ENCODE measurements at places on chromosomes 11 and 22.

- no peak for DNase-seq
Observed at GRCh38 chr11:121240650-121241303, 51.8 kb upstream of the SC5D start.

- no peak for DNase-seq
Observed at GRCh38 chr11:103594283-103594682, 442.2 kb upstream of the DDI1 start.

DNA sequence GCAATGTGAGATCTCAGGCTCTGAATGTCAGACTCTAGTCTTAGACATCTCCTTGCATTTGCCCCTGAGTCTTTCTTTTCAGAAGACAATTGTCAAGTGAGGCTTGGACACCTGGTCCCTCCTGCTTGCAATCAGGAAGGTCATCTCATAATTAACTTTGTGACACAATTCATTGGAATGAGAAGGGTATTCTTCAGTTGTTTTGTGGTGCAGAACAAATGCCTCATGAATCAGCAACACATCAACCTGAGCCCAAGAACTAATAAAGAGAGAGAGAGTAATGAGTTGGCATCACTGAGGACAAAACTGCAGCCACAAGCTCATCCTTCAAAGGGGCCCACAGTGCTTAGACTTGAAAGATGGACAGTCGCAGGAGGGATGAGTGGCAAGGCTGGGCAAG lies 375.8 kb downstream of the INSC start:
- DNase-seq, result no peak

DNA sequence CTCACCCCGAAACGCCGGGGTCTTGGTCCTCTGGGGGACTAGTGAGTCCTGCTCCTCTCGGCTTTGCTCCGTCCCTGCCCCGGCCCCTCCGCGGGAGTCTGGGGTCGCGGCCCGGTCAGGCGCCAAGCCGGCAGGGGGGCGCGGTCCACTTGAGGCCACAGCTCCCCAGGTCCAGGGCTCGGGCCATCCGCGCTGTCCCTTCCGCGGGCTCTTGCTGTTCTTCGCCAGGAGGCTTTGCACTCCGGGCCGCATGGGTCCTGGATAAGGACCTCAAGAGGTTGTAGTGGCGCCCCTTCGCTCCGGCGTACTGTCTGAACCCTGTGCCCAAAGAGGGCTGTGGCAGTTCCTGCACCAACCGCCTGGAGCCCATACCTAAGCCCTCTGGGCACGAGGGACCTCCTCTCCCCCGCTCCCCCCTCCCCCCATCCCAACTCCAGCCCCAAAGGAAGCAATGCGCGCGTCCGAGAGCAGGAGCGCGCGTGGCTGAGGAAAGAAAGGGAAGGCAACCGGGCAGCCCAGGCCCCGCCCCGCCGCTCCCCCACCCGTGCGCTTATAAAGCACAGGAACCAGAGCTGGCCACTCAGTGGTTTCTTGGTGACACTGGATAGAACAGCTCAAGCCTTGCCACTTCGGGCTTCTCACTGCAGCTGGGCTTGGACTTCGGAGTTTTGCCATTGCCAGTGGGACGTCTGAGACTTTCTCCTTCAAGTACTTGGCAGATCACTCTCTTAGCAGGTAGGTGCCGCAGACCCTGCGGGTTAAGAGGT lies at the start of gene ADM:
ADM (plus strand) TSS at position 579 of the 767 bp plus-strand sequence. CDS start 628 bp downstream, outside the sequence.
- no peak for DNase-seq

DNA sequence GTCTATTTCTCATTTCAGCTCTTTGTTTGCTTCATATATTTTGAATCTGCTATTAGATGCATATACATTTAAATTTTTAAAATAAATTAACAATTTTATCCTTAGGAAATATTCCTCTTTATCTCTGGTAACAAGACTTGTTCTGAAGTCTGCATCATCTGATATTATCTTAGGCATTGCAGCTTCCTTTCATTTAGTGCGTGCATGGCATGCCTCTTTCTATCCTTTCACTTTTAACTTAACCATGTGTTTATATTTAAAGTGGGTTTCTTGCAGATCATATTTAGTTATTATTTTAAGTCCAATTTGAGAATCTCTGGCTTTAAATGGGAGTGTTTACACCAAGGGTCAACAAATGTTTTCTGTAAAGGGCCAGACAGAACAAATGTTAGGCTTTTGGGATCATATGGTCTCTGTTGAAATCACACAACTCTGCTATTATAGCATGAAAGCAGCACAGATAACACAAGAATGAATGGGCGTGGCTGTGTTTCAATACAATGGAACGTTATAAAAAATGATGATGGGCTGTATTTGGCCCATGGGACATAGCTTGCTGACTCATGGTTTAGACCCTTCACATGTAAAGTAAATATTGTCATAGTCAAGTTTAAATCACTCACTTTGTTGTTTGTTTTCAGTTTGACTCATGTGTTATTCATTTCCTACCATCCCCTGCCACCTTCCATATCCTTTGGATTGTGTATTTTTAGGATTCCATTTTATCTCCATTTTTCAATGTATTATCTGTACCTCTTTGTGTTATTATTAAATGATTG lies 83.9 kb upstream of the SNX19 start:
- no peak for DNase-seq

- no peak for DNase-seq
Observed at GRCh38 chr11:78228467-78228866, 39.7 kb downstream of the USP35 start.

DNA sequence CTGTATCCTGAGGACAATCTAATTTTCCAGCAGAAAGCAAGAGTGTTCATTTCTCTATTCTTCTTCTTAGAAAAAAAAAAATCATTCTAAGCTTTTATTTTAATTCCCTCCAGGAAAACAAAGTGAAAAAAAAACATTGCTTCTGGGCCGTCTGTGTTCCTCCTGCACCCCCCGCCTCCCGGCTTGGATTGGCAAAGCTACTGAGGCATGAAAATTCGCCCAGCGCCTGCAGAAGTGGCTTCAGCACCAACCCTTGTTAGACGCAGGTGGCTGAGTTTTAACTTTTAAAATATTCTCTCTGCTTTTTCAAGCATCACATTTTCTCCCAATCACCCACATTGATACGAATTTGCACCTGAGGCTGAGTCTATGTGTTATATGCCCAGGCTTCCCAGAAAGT lies 401.6 kb downstream of the BRD1 start:
- DNase-seq, result no peak

DNA sequence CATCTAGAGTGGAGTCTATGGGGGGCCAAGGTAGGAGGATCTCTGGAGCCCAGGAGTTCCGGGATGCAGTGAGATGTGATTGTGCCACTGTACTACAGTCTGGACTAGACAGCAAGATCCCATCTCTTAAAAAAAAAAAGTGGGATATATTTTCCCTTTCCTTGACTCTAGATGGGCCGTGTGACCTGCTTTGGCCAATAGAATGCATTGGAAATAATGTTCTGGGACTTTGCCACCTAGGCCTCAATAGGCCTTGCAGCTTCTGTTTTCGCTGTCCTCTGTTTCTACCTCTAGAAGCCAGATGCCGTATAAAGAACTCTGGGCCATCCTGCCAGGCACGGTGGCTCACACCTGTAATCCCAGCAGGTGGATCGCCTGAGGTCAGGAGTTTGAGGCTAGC lies 3.6 kb downstream of the C11orf86 start:
- no peak for DNase-seq

DNA sequence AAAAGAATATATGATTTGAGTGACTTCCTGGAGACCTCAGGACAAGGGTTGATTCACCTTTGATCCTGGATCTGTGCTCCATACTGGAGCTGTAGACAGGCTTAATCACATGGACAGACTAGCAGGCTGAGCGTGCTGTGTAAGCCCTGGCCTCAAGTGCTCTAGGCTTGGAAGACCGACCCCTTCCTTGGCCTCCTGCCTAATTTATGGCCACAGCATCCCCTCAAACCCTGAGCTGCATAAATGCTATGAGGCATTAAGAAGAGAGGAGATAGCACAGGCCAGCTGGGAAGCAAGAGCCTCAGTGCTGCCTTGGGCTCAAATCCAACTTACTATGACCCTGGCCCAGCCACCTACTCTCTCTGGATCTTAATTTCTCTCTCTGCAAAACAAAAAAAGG lies 385.1 kb downstream of the BUD13 start:
- no peak for DNase-seq

DNA sequence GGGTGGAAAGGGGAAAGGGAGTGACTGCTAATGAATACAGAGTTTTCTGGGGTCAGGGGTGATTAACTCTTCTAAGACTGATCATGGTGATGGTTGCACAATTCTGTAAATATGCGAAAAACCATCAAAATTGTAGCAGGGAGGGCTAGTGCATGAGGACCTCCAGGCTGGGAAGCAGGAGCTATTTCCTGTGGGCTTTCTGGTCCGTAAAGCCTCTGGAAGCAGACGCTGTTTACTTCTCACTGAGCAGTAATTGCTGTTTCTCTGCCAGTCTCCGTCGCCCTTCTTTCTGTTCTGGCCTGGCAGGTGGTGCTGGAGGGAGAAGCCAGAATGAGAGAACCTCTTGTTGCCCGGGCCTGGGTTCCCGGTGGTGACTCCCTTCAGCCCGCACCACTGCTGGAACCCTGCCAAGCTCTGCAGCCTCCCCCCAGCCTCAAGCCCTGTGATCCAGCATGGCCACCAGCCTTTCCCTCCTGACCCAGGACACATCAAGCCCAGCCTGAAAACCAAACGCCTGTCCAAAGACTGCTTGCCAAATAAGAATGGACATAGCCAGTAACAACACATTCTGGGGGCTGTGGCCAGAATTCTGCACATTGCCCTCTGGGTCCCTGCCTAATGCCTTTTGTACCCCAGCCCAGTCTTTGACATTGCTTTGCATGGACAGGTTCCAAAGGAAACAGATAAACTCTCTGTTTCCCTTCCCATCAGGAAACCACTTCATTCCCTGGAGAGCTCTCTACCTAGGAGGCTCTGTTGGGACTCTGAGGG lies 201.0 kb upstream of the NAV2 start:
- no peak for DNase-seq

GRCh38 chr11:62770778-62771143 lies 435 bp upstream of the TAF6L start:
- no peak for DNase-seq

GRCh38 chr22:45429981-45430775 lies 16.7 kb downstream of the RIBC2 start:
- DNase-seq, result no peak

- DNase-seq, result no peak
Observed at GRCh38 chr11:2672553-2673249, 27.1 kb downstream of the KCNQ1OT1 start.

GRCh38 chr11:14886513-14886912 lies 5.5 kb downstream of the CYP2R1 start:
- DNase-seq, result no peak

DNA sequence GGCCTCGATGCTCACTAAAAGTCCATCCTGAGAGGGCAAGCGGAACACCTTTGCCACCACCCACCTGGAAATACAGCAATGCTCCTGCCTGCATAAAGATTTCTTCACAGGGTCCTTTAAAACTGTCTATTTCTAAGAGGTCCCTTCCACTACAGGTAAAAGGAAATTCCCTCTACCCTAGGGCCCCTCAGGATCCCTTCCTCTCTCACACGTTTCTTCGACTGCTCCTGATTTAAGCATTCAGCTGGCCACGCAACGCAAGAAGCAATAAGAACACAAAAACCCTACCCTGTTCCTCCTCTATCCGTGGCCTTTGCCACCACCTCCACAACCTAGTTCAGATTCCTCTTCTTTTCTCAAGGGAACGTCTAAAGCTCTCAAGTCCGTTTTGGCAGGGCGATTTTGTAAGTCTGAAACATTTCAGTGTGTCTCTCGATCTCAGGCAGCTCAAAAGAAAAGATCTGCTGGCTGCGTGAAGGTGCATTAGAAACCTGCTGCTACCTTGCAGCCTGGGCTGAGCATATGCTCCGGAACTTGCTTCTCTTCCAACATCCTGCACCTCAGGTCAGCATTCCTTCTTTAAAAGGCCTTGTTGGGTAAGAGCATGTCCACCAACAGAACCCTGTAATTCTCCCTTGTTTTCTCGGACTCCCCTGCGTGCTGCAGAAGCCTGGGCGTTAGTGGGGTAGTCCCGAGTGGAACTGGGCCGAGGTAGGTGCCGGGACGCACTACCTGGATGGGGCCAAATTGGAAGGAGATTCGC lies 1.6 kb downstream of the LGR4 start:
- DNase-seq, result no peak

DNA sequence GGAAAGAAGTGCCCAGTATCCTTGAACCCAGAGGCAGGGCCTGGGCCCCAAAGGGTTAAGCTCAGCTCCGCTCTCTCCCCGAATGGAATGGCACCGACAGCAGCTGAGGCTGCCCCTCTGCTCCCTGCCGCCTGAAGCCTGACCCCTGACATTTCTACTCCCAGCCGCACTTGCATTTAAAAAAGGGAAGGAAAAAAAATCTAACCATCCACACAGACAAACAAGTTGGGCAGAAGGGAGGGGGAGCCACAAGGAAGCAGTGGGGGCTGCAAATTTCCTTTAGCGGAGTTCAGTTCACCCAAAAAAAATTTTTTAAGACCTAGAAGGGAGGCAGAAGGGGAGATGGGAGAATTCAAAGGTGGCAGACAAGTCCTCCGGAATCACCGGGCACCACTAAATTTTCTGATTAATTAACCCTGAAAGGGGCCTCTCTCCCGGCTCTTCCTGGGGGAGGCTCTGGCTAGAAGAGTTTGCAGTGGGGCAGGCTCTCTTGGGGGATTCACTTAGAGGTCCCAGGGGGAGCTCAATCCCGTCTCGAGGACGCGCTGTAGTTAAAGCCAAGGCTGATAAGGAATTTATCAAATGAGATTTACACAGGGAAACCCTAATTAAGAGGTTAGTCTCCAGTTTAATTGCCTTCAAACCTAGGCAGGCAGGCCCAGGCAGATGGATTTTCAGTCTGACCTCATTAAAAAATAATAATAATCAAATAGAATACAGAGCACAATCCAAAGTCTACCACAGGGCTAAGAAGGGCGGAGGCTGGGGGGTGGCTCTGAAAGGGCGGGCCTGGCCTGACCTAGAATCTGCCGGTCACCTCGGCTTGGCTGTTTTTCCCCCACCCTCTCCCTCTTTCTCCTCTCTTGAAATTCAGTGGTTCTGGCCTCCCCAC lies 25.6 kb downstream of the MN1 start:
- no peak for DNase-seq

- no peak for DNase-seq
Observed at GRCh38 chr11:7056828-7057513, 31.8 kb upstream of the RBMXL2 start.

DNA sequence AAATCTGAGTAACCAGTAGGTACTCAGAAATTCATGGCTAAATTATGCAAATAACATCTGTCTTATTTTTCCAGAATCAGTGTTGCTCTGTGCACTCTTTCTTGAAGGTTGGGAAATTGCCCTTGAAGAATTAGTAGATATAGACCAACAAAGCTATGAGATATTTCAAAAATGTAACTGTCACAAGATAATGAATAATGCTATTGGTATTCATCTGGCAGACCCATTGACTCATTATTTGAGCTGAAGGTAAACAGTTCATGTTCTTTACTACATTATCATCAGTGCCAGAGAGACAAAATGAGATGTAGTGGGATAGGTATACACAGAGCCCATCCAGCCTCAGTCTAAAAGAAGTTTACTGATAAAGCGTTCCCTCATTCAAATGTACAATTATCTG lies 274.7 kb downstream of the CASP12 start:
- DNase-seq, result no peak
